Stimulated activated CD4-positive, alpha-beta T cell treated with anti-CD3 and anti-CD28 coated beads, Interleukin-4, amount 100 ng/mL, for 4 hours (primary cell): ENCODE measurements at places on chromosomes 6 and 20.

GRCh38 chr6:157873735-157874344, 50.8 kb downstream of the SNX9 start:
- peak; percentile 84 for DNase-seq

- DNase-seq, result no peak
Measured at GRCh38 chr6:79802657-79803300, 144.6 kb downstream of the ELOVL4 start.

- DNase-seq, result no peak
Measured at GRCh38 chr6:29663300-29664042, 6.6 kb downstream of the MOG start.

GRCh38 chr6:5744497-5744896, 262.2 kb downstream of the NRN1 start:
- no peak for DNase-seq

DNA sequence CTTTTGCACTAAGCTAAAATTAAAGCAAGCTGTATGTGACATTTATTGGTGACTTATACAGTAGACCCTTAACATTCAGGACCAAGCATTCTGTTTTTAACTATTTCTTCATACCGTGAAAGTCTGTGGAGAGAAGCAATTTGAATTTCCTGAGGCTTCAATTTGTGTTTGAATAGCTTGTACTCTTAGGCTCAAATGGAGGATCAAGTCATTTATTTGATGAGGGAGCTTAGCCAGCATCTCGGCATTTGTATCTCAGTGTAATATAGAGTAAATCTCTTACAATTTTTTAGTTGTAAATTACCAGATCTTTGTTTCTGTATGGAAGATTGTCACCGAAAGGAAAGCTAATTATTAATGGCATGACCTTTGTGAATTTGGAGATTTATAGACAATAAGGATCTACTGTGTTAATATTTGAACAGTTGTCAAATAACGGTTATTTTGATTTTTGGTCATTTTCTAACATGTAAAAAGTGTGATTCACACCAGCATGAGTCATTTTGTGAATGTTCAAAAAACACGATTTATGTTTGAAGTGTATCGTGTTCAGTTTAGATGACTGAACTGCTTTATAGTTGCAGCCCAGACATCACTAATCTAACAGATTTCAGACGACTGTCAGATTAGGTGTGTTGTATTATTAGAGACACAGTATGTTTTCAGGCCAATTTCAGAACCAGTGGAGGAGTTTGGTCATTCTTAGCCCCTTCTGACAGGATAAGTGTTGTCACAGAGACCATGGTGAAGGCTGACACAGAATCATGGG, 332.9 kb downstream of the CDKAL1 start:
- no peak for DNase-seq

GRCh38 chr20:53622247-53623133, 28.9 kb upstream of the ZNF217 start:
- no peak for DNase-seq

DNA sequence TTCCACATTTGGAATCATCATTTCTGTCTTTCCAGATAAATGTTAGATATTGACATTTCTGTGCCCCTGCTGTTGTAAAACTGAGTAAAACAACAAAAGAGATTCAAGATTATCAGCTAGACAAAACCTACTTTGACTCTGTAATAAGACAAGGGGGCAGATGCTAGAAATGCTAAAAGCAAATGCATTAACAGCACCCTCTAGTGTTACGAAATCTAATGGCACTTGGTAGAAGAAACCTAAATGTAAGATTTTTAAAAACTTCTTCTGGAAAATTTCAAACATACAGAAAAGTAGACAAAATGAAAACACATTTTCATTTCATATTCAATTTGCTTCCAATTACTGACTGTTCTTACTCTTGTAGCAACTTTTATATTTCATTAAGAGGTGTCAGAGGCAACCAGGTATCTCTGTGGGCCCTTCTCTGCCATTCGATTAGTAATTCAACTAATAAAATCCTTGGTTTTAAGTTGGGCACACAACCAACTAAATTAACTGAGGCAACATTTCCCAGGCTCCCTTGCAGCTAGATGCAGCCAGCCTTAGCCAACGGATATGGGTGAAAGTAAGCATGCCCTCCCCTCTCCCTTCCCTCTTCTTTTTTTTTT, 45.0 kb downstream of the SLC23A2 start:
- no peak for DNase-seq

GRCh38 chr6:56802584-56802983, 152.3 kb upstream of the BEND6 start:
- DNase-seq, result no peak

GRCh38 chr6:37641546-37641945, 56.1 kb downstream of the MDGA1 start:
- no peak for DNase-seq

- DNase-seq, result no peak
Measured at GRCh38 chr6:139644821-139645220, 270.4 kb upstream of the CITED2 start.

DNA sequence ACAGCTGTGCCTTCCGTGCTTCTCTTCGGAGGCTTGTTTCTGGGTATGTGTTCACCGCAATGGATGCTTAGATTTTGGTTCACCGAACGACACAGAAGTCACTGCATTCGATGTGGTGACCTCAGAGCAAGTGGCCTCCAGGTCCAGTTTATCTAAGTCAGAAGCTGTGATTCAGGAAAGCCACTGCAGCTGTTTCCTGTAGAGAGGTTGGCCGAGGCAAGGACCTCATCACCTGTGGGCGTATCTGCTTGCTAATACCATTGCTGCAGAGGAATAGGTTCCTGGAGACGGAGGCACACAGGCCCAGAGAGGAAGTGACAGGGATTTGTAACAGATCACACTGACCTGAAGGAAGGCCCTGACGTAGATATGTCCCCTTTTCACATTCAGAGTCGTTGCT, 82.7 kb downstream of the FARS2 start:
- DNase-seq, result no peak

DNA sequence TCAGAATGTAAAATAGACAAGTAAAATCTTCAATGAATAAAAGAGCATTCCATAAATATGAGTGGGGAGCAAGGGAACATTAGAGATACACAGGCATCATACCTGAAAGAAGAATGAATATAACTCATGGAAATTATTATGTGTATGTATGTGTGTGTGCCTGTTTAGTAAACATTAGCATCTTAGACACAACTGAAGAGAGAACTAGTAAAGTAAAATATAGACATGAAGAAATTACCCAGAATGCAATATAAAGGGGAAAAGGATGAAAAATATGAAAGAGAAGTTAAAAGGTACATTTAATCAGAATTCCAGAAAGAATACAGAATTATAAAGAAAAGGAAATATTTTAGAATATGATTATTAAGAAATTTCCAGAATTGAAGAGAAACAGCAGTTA, 264.3 kb downstream of the KCNQ5 start:
- DNase-seq, result no peak

GRCh38 chr6:41071923-41072835, at the start of gene OARD1:
OARD1 (minus strand) TSS chr6:41072356; CDS start chr6:41071634, 722 bp downstream.
- peak; percentile 99 for DNase-seq
